M059J (cell line): ENCODE measurements at places on chromosomes 6 and 20.

DNA sequence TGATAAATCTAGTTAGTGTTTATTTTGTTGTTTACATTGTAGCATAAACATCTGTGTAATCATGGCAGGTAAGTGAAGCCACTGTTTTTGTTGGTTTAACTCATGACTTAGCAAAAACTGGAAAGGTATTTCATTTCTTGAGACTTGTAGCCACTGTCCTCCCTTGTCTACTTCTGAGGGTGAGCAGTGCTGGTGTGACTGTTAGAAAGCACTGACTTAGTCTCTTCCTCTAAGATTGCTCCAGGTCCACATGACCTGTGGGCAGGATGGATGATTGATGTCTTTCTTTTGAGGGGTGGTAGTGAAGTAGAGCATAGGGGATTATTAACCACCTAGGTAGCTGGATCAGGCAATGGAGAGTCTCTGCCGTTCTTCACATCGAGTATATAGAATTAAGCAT, 203.8 kb downstream of the ARID1B start:
- no peak for DNase-seq

DNA sequence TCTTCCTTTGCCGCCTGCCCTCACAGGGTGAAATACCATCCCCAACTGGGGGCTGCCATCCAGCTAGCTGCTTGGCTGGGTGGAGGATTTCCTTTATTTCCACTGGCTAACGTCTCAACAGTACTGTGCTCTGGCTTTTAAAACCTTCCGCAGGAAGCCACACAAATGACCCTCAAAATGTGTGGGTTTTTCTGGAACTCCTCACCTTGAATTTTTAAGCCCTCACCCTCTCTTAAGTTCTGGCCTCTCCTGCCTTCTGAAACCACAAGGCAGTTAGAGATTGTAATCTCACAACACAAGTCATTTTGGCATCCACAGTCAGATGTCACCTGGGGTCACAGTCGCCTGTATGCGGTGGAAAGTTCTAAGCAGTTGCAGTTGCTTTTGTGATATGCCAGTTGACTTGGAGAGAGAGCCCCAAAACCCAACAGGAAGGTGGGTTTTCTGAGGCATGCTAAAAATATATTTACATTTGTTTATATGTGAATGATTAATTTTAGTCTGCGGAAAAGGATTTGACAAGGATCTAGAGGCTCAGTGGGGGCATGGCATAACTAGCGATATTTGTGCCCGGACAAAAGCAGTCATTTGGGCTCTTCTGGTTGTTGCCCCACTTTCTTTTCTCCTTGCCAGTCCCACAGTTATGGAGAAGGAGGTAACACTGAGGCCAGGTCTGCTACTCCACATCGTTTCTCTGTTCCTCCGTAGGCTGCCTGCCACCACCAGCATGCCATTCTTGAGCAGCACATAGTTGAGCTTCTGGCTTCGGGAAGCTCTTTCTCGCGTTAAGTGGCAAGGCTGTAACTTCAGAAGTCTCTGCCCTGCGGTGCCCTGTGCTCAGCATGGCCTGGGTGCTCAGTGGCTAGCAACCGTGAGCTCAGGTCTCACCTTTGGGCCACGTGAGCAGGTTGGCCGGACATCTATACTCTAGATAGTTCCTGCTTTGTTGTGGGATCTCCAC, 335.3 kb downstream of the CD83 start:
- DNase-seq = peak; percentile 98

GRCh38 chr20:25453035-25453810, 45.8 kb downstream of the GINS1 start:
- peak; percentile 92 for DNase-seq

DNA sequence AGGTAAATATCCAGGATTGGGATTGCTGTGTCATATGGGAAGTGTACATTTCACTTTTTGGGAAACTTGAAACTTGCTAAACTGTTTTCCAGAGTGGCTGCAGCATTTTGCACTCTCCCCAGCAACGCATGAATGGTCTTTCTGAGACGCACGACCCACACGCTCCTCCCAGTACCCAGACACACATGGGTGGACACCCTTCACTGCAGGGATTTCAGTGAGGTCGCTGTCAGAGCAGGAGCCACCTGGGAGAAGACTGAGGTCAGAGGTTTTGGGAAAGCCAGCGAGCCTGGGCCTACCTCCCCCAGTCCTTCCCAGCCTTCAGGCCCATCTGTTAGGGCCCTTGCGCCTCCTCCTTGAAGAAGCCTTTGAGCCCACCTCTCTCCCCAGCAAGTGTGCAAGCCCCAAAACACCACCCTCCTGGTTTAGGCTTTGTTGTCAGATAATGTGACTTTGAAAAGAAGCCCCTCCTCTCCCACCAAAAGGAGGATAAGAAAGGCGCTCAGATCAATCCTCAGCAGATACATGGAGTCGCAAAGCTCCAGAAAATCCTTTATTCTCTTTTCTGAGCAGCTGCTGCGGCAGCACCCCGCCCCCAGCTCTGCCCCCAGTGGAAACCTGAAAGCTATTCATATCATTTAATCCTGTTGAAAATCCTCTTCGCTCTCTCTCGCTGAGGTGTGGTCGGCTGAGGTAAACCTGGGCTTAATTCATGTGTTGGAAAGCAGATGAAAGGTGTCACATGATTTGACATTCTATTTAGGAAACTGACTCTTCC, 12.7 kb upstream of the JAG1 start:
- no peak for DNase-seq

GRCh38 chr6:130466748-130467061, 100.9 kb downstream of the TMEM200A start:
- peak; percentile 24 for DNase-seq

DNA sequence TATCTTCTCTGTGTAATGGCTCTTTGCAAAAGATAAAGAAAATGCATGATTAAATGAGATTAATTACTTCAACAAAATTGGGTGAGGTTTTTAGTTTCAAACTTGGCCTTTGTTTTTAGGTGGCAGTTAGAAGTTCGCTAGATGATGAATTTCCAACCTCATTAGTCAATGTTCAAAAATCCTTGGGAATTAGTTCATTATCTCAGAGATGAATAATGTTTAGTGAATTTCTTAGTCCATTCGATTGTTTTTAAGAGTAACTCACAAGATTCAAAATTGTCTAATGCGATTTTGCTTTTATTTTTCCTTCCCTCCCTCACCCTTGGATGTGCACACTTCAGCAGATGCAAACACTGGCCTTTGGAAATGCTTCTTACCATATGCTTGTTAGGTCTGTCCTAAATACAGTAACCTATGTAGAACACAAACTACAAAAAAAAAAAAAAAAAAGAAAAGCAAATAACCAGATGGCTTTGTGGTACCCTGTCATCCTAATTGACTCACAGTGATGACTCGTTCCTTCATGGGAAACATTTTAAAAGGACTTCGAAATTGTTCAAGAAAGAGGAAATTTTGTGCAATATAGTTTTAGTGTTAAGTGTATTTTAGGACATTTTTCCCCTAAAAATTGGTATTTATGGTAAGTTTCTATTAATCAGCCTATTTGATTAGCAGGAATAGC, 66.7 kb downstream of the FAM229B start:
- DNase-seq = peak; percentile 87
